ENCODE measurements at places on chromosomes 6 and 20.

GRCh38 chr6:168122521-168122920 lies 43.5 kb upstream of the FRMD1 start:
- DNase-seq, result no peak

GRCh38 chr6:35304299-35304698 lies 6.7 kb downstream of the DEF6 start:
- no peak for DNase-seq

- no peak for DNase-seq
These were observed 16.1 kb downstream of the CDK19 start for GRCh38 chr6:110799189-110799588.

DNA sequence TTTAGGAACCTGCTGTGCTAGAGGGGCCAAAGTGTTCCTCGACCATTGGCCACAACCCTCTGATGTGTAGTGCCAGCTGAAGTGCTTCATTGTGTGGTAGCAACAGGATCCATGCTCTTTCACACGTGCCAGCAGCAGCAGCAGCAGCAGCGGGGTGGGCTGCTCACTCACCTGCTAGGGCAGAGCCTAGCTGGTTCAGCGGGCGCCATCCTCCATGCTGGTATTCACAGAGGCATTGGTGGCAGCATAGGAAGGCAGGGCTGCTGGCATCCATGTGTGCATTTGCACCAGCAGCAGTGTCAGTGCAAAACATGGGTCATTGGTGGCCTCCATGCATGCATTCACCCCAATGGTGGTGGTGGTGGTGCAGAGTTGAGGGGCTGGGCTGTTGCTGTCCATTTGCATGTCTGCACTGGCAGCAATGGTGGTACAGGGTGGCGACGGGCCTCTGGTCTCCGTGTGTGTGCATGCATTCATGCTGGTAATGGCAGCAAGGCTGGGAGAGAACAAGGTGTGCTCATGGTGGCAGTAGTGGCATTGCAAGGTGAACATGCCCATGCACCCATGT lies 13.2 kb upstream of the TINAG start:
- no peak for DNase-seq

- no peak for DNase-seq
These were observed 51.6 kb downstream of the LAMA4 start for GRCh38 chr6:112202639-112203341.

DNA sequence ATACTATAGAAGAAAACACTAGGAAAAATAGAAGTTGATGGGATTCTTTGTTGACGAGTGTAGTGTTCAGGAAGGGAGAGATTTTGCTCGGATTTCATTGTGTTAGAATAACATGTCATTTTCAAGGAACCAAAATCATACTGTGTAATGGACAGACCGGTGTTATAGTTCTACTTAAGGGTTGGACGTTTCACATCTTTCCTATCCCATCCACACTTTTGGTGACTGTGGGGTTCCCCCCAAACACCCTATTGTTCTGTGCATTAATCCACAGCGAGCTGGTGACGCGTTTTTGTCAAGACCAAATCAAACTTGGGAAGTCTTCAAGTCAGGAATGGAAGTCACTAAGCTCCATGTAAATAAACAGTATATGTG lies 43.3 kb downstream of the TRIM27 start:
- no peak for DNase-seq

DNA sequence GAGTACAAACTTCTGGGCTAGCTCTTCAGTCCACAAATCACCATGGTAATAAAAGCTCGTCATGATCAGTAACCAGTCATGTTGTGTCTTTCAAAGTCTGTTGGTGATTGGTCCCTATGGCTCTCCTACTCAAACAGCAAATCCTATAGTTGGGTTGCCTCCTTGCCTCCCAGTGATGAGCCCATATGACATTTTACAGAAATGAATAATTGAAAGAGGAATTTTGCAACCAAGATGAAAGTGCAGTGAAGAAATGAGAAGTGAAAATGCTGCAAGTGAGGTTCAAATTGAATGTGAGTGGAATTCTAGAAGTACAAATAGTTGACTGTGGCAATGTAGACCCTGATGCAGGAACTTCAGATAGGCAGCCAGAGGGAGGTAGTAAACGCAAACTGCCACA lies 5.1 kb upstream of the SIRPD start:
- DNase-seq, result no peak

- DNase-seq, result no peak
These were observed 66.1 kb downstream of the JPH2 start for GRCh38 chr20:44120676-44121425.

- no peak for DNase-seq
These were observed 125.2 kb upstream of the RALGAPA2 start for GRCh38 chr20:20837574-20838021.

DNA sequence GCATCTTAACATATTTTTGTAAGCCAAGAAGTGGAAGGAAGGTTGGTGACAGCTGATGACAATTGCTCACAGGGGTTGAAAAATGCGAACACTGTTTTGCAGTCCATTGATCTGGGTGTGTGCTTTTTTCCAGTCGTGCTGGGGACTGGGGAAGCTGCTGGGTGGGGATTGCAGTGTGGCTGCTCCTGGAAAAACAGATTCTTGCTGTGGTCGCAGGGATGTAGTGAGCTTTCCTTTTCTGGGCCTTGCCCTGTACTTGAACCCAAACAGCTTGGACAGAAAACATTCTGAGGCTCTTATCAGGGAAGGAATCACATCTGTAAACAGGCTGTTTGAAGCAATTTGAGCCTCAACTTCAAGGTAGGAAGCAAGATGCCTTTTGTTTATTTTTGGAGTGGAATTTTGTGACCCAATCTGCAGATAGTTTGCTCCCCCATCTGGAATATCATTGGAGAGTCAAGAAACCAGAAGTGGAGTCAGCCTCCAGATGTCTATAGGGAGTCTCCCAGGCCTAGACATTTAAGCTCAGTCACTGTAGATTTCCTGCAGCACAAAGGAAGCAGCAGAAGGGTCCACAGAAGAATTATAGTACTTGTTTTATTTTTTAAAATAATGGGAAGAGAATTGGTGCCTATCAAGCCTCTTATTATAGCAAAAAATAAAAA lies 279.2 kb upstream of the FERMT1 start:
- no peak for DNase-seq

DNA sequence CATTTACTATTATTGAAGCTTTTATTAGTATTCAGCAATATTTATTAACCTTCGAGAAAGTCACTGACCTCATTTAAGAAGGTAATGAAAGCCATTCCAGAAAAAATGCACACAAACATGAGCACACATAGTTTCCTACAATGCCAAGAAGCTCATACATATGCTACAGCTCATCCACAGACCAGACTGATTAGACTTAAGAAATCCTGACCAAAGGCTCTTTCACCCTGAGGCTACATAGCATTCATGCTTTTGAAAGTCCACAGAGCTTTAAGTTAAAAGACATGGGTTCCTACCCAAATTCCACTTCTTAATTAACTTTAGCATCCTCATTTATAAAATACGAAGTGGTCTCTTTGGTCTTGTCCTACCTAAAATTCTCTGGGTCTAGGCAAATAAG lies 430.4 kb downstream of the TBC1D32 start:
- no peak for DNase-seq

DNA sequence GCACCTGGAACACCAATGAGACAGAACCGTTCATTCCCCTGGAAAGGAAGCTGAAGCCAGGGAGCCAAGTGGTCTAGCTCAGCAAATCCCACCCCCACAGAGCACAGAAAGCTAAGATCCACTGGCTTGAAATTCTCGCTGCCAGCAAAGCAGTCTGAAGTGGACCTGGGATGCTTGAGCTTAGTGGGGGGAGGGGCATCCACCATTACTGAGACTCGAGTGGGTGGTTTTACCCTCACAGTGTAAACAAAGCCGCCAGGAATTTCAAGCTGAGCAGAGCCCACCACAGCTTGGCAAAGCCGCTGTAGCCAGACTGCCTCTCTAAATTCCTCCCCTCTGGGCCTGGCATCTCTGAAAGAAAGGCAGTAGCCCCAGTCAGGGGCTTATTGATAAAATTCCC lies 53.1 kb downstream of the KIF16B start:
- no peak for DNase-seq

- DNase-seq, result no peak
These were observed 236.5 kb downstream of the HACE1 start for GRCh38 chr6:104623052-104623690.

DNA sequence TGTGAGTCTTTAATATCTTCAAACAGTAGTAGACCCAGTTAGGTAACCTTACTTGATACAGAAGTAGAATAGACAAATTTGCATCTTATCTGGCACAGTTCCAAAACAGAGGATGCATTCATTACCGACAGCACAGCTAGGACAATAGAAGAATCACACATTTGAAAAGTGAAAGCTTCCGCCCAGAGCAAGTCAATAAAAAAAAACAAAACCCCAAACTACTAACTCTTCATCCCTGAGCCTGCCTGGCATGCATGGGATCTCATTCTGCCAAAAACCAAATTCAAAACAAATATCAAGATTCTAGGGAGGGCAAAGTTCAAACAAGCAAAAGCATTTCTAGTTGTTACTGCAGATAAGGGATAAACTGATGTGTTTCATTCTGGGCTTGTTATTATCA lies 235.4 kb downstream of the BTBD9 start:
- no peak for DNase-seq

DNA sequence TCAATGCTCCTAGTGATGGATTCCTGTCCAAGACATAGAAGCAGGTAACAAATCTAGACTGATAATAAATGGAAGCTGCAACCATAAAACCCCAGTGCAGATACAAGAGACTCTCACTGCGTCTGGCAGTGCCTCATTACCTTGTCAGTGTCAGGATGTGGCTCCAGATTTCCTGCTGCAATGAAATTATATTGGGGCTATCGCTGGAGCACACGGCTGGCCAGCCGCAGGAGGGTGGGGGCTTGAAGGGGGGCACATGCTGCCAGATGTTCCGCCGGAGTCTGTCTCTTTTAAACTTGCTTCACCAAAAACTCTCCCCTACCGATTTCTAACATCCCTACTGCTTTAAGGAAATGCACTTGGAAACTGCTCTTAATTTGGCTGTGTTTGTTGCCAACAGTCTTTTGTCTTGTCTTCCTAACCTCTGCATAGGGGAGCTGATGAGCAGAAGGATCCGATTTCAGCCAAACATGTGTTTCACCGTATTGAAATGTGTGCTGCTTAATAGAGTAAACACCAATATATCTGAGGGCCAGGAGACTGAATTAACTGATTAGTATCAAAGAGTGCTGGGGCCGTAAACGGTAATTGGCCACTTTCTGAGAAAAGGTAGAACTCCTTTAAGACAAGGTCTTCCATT lies 102.2 kb upstream of the EXOC2 start:
- no peak for DNase-seq

GRCh38 chr6:27753668-27754407 lies 158.4 kb downstream of the OR2B2 start:
- DNase-seq, result peak; percentile 27

GRCh38 chr6:38571721-38572120 lies 68.0 kb downstream of the BTBD9 start:
- DNase-seq, result no peak

- no peak for DNase-seq
These were observed 69.1 kb downstream of the SLC35F1 start for GRCh38 chr6:117976030-117976651.

DNA sequence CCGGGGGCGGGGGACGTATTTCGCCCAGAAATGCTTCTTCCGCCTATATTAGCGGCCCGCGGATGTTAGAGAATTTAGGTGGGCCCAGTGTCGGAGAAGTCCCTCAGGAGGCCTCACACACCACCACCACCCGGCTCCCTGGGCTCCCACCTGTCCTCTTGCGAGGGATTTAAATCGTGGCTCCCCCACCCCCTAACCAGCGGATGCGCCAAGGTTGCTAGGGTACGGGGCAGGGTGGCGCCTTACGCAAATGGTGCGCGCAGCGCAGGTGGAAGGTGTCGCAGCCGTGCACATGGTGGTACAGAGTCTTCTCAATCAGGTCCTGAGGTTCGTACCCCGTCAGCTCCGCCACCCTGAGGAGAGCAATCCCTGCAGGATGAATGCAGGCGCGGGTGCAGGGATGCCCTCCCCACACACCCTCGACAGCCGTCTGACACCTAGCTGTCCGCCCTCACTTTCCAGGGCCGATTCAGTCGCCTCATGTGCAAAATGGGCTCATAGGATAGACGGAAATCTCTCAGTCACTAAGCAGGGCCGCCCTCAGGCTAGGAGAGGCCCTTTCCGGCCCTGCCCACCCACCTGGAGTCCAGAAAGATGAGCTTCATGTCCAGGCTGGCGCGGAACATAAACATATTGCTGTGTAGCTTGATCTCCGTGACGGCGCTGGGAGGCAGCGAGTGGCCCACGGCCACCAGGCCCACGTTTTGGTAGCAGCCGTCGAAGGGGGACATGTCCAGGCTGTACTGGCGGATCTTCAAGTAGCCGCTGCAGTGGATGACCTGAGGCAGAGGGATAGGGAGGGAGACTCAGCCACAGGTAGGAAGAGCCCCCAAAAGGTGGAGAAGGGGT lies 16.6 kb downstream of the SIM1 start:
- no peak for DNase-seq

DNA sequence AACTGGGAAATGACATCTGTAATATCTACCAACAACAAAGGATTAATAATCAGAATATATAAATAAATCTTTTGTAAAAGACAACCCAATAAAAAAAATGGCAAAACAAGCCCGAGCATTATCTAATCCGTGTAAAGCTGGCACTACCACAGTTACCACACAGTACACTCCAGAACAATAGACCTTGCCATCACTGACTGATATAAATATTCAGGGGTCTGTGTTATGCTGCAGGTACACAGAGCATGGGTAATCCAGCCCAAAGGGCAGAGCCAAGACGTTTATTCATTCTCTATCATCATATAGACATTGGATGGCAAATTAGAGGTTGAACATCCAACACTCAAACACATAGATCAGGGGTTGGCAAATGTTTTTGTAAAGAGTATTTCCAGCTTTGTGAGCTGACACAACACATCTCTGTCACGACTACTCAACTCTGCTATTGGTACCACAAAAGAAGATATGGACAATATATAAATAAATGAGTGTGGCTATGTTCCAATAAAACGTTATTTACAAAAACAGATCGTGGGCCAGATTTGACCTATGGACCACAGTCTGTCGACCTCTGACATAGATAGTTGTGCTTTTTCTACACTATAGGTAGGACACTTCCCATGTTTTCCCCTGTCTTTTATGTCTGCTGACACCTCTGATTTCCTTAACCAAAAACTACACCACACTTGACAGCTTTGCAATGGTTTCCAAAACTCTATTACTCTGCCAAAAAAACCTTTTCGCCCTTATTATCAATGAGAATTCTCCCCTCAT lies 4.5 kb downstream of the NCOA6 start:
- DNase-seq, result no peak

- DNase-seq, result no peak
These were observed 26.7 kb downstream of the IYD start for GRCh38 chr6:150395388-150396009.

DNA sequence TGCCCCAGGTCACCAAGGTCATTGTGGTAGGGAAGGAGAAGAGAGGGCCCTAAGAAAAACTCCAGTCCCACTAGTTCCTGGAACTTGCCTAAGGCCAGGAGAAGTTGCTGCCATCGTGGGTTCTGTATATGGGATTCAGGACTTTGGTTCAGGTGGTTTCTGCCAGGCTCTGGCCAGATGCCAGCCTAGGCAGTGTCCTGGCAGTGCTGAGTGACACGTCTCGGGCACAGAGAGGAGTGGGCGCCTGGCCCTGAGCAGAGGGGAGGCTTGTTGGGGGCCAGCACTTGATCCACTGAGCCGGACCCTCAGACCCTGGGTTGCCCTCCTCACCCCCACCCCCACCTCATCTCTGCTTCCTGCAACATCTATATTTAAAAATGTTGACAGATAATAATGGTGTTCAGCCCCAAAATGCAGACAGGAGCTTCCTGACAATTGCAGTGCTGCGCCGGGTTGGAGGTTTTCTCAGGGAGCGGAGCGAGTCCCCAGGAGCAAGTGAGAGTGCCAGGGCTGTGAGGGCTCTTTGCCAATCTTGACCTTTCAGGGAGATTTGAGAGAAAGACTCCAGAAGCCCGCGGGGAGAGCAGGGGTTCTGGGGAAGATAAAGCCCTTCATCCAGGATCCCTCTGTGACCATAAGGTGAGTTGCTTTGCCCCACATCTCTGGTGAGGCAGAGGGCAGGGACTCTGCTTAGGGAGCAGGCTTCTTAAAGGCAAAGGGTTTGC lies 71.9 kb downstream of the PHACTR3 start:
- no peak for DNase-seq

All from T-helper 22 cell (primary cell).